ENCODE measurements at places on chromosomes 16 and 17.
A peak's percentile ranks its signal among the peaks of the same experiment; 100 is the strongest.

- no peak for DNase-seq
Observed at GRCh38 chr16:72744076-72744793, 303.7 kb downstream of the ZFHX3 start.

DNA sequence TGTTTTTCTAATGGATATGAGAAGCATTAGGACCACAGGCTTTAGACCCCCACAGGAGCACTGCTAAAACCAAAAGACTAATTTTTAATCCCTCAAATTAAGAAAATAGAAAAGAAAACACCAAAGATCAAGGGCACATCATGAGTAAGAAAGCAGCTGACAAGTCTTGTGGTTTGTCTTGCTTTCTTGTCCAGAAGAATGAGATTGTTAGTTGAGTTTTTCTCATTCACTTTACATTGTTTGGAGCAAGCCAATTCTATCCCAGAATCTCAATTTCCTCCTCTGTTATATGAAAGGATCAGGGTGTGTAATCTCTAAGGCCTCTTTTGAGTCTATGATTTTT is 899.0 kb downstream of the KCNJ2 start:
- no peak for DNase-seq

DNA sequence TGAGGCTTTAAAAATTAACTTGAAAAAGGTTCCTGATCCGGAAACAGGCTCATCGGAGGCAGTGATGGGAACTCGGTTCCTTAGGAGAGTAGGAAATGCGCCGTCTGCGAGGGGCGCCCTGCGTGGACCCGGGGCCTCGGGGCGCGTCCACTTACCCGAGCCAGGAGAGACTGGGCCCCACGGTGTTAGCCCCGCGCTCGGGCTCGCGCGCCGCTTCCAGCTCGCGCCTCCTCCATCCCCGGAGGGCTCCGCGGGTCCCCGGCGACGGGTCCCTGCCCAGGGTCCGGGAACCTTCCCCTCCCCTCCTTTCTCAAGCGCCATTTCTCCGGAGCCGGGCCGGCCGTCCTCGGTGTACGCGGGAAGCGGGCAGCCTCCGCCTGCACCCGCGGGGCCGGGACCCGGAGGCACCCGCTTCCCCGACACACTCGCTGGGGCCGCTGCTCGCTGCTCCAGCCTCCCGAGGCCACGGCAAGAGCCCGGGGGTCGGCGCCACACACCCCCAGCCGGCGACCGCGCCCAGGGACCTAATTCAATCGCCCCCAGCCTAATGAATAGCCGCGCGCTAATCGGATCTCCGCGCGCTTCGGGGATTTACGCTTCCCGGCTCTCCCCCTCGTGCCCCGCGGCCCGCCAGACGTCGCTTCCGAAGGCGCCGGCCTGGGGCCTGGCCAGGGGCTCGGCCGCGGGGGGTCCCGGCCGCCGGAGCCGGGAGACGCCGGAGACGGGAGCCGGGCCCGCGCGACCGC is 2.2 kb upstream of the BAHCC1 start:
- no peak for DNase-seq

- peak; percentile 13 for DNase-seq
Observed at GRCh38 chr16:84277244-84277823, 17.3 kb upstream of the WFDC1 start.

- no peak for DNase-seq
Observed at GRCh38 chr16:81445143-81445961, 744 bp downstream of the CMIP start.
